ENCODE measurements at places on chromosomes 5 and 9.

- peak; percentile 43 for DNase-seq
These were observed 7.3 kb upstream of the BARHL1 start for GRCh38 chr9:132575005-132575609.

- no peak for DNase-seq
These were observed 417.8 kb downstream of the TMEM161B start for GRCh38 chr5:87850843-87851242.

DNA sequence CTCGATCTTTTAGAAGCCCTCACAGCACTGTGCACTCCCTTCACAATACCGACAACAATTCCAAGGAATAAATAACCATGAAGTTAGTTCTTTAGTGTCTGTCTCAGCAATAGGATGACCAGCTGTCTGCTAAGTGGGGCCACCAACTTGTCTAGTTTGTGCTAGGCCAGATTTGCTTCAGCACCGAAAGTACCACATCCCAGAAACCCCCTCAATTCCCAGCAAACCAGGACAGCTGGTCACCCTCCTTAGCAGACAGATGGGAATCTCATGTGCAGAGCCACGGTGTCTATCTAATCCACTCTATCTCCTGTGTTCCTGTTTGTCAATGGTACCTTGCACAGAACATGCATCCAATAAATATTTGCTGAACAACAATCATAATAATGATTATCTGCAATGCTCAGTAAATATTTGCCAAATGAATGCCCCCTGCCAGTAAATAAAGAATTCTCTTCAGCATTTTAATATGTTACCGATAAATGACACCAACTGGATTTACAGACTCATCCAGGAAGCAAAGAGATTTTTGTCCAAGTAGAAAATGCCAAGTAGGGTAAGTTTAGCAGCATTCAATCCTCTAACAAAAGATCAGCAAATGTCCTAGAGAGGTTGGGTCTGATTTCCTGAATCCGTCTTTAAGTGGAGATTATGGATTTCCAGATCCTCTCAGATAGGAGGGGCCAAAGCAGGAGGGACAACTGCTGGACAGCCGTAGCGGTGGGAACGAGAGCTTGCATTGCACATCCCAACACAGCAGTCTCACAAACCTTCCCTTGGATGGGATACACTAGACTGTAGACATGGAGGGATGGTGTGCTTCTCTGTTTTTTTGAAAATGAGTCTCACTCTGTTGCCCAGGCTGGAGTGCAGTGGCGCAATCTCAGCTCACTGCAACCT is 51.9 kb upstream of the ANKRD33B start:
- no peak for DNase-seq

DNA sequence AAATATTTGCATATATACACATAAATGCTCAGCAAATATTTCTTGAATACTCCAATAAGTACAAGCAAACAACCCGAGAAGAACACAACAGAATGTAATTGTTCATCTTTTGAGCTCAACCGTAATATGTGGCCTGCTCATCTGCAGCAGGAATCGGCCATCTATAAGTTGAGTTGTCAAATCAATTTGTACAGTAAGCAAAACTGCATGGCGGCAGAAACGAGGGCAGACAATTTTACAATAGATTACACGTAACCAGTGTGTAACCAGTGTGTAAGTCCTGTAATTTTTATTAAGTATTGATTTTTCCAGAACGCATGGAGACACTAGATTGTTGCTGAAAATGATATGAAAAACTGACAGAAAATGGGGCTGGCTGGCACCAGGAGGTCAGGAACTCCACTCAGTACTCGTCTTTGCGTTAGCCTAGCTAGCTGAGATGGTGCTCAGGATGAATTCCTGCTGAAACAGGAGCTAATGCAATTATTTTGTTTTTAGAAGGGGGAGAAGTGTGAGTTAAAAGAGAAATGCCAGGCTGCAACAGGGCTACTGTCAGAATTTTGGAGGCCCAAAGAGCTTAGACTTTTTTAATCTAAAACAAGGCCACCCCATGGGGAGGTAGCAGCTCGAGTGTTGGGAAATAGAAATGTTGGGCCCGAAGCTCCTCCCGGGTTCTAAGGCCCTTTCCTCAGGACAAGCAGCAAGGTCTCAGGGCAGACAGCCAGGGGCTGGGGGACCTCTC is 682 bp downstream of the DHX29 start:
- DNase-seq = no peak

- no peak for DNase-seq
These were observed 318.4 kb downstream of the IRX2 start for GRCh38 chr5:2433086-2433485.

GRCh38 chr5:34959323-34959722 is 30.0 kb downstream of the DNAJC21 start:
- DNase-seq = no peak

- no peak for DNase-seq
These were observed 815 bp upstream of the URM1 start for GRCh38 chr9:128370367-128370751.

DNA sequence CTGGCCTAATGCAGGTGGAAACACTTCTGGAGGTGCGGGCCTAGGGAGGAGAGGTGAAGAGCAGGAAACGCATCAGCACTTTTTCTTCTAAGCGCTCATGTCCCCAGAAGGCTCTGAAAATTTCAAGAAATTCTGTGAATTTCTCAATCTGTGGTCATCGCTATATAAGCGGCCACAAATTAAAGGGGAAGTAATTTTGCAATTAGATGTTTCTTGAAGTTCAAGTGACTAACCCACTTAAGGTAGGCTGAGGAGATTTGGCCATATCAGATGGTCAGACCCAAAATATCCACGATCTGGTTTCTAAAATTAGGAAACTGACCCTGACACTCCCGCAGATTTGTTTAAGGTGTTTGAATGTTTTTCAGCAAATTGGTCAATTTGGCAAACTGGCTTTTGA is 16.6 kb upstream of the HMGCR start:
- DNase-seq = peak; percentile 14

GRCh38 chr5:160251406-160252155 is 22.3 kb downstream of the FABP6 start:
- no peak for DNase-seq

- no peak for DNase-seq
These were observed 87.7 kb upstream of the PTPN3 start for GRCh38 chr9:109585796-109586195.

Data from CD4-positive, alpha-beta T cell treated with Interleukin-1 beta for 1 hour (primary cell).